ENCODE measurements at places on chromosomes 5 and 9. TPM values are rescaled to one million over a fixed set of nuclear protein-coding genes. Genes with fewer than 3 reads are reported as not detected.

FGF1 gene
- 6.6 TPM for total RNA-seq

DNA sequence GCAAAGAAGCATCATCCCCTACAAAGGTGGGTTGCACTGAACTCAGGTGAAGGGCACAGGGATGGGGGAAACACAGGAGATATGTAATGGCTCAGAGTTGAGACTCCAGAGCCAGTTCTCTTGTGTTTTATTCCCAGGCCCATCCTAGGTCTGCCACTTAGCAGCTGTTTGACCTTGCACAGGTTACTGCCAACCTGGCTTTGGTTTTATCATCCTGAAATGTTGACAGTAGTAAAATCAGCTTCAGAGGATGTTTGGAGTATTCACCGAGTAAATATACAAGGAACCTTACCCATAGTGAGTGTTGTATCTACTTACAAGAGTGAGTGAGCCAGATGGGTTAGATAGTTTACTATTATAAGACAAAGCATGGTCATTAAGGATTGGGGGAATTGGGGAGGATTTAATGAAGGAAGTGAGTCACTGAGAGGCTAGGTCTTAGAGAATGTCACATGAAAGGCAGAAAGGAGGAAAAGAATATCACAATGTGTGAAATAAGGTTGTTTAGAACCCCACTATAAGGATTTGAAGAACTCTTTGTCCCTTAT lies 141.3 kb downstream of the MAN2A1 start:
- H3K4me3 ChIP-seq: no peak overlapping the region
- H3K4me1 ChIP-seq: no peaks in the 10 kb centered on the region
- no peaks in the 10 kb centered on the region for H3K36me3 ChIP-seq
- H3K27me3 ChIP-seq: no peaks in the 10 kb centered on the region
- no peak for DNase-seq
- H3K27ac ChIP-seq: no peak overlapping the region

DNA sequence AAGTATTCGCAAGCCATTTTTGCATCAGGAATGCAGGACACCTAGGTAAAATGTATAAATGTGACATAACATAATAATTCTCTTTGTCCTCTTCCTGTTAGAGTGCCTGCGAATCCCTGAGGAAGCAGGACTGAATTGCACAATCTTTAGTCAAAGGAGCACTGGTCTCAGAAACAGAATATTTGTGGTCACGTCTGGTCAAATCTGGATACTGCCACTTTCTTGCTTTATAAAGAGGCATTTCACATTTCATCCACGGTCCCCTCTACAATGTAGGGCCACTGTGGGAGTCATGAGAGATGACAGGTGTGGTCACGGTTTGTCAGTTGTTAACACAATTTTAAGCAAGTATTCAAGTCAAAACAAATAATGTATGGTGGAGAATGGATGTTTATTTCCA lies 564.0 kb downstream of the IRX1 start:
- no peaks in the 10 kb centered on the region for H3K4me1 ChIP-seq
- DNase-seq: no peak
- no peak overlapping the region for H3K27ac ChIP-seq
- no peak overlapping the region for H3K4me3 ChIP-seq
- no peaks in the 10 kb centered on the region for H3K27me3 ChIP-seq
- H3K36me3 ChIP-seq: no peaks in the 10 kb centered on the region

DNA sequence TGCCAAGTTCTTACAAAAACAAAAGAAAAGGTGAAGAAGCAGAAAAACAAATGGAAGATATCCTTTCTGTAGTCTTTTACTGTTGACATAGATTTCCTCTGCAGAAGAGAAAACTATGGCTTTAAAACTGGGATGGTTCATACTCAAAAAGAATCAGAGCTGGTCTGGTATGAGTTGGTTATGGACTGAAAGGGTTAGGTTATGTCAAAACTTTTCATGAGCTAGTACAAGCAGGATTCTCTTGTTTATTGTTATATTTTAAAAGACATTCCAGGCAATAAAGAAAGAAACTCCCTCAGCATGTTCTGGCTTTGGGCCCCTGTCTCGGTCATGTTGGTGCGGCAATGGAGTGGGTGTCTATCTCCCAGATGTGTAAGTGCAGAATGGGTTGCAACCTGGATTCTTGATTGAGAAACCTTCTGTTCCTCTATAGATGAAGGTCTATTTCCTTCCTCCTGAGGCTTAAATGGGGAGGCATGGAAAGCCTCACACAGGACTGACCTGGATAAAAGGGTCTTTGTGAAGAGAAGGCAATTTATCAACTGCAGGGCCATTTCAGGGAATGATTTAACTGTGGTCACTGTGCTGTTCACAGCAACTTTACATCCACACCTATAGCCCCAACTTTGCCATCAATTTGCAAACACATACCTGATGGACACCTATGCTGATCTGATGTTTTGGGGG lies 209.6 kb upstream of the TNC start:
- no peak for DNase-seq
- no peak overlapping the region for H3K4me3 ChIP-seq
- H3K36me3 ChIP-seq: no peaks in the 10 kb centered on the region
- H3K27ac ChIP-seq: no peak overlapping the region

DNA sequence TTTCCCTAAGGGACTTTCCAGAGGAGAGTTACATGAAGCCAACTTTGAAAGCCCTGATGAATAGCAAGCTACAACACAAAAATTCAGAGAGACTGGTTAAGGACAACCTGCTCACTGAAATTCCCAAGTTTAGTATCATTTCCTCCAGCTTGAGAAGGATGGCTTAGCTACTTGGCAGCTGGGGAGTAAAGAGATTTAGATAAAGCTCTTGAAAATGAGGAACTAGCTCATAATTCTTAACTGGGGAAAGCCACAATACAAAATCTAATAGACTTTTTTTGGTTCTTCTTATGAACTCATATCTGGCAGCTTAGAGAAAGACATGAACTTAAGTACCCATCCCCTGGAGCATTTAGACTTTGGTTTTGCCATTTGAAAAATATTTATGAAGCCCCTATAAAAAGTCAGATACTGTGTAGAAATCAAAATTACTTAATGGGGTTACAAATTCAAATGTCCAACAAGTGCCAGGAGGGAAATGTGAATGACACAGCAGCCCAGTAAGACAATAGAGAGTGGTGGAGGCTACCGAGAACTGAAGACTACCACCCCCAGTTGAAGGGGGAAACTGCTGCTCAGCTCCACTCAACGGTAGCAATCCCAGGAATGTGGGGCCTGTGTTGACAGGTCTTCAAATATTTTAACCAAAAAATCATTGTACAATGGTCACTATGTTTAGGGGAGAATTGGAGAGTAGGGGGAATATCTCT lies 79.4 kb upstream of the ADRB2 start:
- H3K27me3 ChIP-seq: no peaks in the 10 kb centered on the region
- H3K4me1 ChIP-seq: no peaks in the 10 kb centered on the region
- DNase-seq: no peak
- H3K4me3 ChIP-seq: no peak overlapping the region

DNA sequence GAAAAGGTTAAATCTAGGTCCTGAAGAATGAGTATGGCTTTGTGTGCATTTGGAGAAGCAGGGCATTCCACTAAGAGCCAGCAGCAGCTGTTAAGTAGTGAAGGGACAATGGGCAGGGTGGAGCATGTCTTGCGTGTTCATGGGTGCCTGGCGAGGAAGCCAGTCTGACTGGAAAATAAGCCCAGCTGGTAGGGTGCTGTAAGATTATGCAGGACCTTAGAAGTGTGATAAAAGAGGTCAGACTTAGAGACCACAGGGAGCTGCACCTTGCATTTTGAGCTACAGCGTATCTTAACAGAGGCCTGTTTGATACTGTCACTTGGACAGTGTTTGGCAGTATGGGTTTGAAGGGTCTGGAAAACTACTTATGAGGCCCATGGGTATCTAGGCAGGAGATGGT lies 131.7 kb upstream of the ELL2 start:
- H3K36me3 ChIP-seq: no peaks in the 10 kb centered on the region
- H3K27me3 ChIP-seq: no peaks in the 10 kb centered on the region
- H3K4me1 ChIP-seq: peaks cover 5% of the 10 kb centered on the region
- no peak for DNase-seq

DNA sequence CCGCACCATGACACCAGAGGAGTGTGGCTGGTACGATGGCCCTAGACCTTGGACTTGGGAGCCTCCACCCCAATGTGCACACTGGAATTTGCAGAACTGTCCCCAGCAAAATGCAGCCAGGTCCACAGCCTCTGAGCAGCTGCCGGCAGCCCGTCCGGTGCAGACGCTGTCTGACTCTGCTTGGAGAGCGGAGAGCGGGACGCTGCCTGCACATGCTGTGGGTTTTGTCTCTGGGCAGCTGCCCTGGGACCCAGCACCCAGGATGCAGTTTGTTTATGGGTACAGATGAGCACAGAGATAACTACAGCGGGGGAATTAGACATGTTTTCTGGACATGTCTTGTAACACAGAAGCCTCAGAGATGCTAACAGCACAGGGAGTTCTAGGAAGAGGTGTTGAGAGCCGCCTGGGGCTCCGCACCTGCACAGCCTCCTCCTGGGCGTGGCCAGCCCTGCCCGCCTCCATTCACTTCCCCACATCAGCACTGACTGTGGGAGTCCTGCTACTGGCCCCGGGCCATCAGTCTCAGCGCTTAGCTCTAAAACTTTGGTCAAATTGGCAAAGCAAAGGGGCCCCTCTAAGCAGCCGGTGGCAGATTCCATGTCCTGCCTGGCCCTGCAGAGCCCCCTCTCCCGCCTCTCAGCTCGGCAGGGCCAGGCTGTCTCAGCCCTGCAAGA lies 159.6 kb downstream of the IRX2 start:
- H3K27me3 ChIP-seq: peaks cover 13% of the 10 kb centered on the region
- H3K36me3 ChIP-seq: no peaks in the 10 kb centered on the region
- no peak overlapping the region for H3K4me3 ChIP-seq

- no peak overlapping the region for H3K4me3 ChIP-seq
- no peaks in the 10 kb centered on the region for H3K27me3 ChIP-seq
- no peak overlapping the region for H3K27ac ChIP-seq
- no peaks in the 10 kb centered on the region for H3K36me3 ChIP-seq
These were observed 468.5 kb downstream of the CDH9 start for GRCh38 chr5:26569929-26570258.

DNA sequence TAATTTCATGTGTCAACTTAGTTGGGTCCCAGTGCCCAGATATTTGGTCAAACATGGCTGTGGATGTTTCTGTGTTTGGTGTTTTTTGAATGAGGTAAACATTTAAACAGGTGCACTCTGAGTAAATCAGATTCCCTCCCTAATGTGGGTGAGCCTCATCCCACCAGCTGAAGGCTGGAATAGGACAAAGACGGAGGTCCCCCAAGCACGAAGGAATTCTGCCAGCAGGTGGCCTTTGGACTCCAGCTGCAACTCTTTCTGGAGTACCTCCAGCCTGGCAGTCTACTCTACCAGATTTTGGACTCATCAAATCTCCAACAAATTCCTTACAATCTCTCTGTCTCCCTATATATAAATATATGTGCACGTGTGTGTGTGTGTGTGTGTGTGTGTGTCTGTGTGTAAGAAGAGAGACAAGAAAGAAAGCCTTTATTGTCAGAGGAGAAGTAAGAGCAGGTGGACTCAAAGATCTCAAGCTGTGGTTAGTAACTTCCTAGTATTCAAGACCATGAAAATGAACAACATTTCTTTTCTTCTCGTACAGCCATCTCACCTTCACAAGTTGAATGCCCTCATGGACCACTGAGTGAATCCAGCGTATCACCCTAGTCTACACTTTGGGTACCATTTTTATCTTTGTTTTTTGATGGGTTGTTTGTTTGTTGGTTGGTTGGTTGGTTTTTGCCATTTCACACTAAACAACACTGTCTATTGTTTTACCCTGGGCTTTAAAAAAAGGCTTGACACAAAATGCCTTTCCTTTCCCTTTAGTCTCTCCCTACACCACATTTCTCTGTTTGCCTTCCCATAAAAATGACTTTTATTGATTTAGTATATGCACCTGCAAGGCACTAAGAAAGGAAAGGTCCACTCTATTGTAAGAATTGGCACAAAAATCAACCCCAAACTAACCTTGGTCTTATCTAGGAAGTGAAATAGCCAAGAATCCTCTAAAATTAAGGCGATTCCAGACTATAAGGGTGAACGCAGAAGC lies 118.7 kb downstream of the TENT4A start:
- H3K4me3 ChIP-seq: no peak overlapping the region
- DNase-seq: no peak
- no peaks in the 10 kb centered on the region for H3K4me1 ChIP-seq
- no peak overlapping the region for H3K27ac ChIP-seq
- no peaks in the 10 kb centered on the region for H3K36me3 ChIP-seq

DNA sequence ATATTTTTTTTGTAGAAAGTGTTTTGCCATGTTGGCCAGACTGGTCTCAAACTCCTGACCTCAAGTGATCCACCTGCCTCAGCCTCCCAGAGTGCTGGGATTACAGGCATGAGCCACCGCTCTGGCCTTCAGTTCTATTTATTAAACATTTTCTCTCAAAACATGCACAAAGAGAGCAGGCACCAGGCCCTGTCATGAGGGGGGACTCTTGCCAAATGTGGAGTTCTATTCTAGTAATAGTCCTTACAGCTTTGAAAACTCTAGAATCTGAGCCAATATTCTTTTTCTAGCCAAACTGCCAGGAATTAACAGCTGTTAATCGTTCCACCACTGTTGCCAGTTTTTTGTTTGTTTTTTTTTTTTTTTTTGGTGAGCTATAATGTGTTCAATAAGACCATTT lies 124.6 kb downstream of the TARS1 start:
- no peaks in the 10 kb centered on the region for H3K36me3 ChIP-seq
- no peak for DNase-seq
- no peak overlapping the region for H3K27ac ChIP-seq
- no peaks in the 10 kb centered on the region for H3K27me3 ChIP-seq
- no peak overlapping the region for H3K4me3 ChIP-seq

- no peaks in the 10 kb centered on the region for H3K27me3 ChIP-seq
- H3K27ac ChIP-seq: no peak overlapping the region
These were observed 129.7 kb downstream of the SLF1 start for GRCh38 chr5:94748212-94748611.

GRCh38 chr5:55232271-55232984 lies 980 bp downstream of the CCNO start:
- H3K4me3 ChIP-seq: peak overlapping the region; percentile 83
- H3K27ac ChIP-seq: peak overlapping the region; percentile 66
- no peaks in the 10 kb centered on the region for H3K36me3 ChIP-seq
- DNase-seq: no peak
- H3K27me3 ChIP-seq: peaks cover 2% of the 10 kb centered on the region

MEF2C gene
- total RNA-seq: 32.1 TPM

ARHGEF39 gene
- total RNA-seq: 0.80 TPM

DNA sequence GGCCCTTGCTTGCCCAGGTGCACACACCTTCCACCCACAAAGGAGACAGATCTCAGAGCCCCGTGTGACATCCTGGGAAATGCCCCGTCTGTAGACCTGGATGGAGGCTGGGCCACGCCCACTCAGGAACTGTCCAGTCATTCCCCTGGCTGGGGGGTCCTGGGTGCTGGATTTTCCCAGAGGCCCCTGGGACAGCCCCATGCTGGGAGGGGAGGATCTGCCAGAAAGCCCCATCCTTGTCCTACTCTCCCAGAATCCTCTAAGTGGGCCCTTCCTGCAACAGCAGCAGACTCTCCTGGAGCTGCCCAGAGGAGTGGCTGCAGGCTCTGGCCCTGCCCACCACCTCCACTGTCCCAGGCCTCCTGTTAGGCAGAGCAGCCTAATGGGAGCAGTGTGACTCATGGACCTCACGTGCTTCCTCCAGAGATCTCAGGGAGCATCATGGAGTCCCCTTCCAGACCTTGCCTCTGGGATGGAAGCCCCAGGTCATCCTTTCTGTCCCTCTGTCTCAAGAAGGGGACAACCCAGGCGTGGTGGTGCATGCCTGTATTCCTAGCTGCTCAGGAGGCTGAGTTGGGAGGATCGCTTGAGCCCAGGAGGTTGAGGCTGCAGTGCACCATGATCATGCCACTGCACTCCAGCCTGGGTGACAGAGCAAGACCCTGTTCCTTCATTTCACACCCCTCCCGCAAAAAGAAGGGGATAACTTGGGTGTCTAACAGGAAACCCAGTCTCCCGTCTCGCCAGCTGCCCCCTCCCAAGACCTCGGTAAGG lies 51.7 kb downstream of the JADE2 start:
- H3K36me3 ChIP-seq: peaks cover 8% of the 10 kb centered on the region
- H3K27me3 ChIP-seq: no peaks in the 10 kb centered on the region
- H3K27ac ChIP-seq: no peak overlapping the region
- no peaks in the 10 kb centered on the region for H3K4me1 ChIP-seq

Measured in breast epithelium (tissue), 4 donors.